Bronchial epithelial cell (primary cell): ENCODE measurements at places on chromosomes 1 and 21. TPM values are rescaled to one million over a fixed set of nuclear protein-coding genes. Genes with fewer than 3 reads are reported as not detected.

DNA sequence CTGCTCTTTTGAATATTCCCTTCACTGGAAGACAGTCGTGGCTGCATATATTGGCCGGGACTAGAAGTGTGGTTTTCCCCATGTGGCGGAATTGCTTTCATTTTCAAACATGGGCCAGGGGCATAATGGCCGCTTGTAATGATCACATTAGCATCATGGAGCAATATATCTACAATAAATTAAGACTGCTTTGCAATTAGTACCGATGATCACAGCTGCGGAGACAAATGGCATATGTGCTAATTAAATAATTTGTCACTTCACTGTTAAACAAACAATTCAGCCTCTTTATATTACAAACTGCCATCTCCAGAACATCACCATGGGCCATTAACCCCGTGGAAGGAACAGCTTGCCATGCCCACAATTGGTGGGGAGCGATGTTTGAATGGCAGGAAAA, 68.2 kb upstream of the OLIG2 start:
- no peak for DNase-seq

The GNAT2 gene
- total RNA-seq = 0.26 TPM in 1 of 2 replicates, not detected in the other

The EPS15 gene
- 34.8 and 37.8 TPM in 2 replicates for total RNA-seq

The TNFRSF18 gene
- 1.7 TPM in 1 of 2 replicates, not detected in the other for total RNA-seq
